ENCODE measurements at places on chromosomes 5 and 9. TPM values are rescaled to one million over a fixed set of nuclear protein-coding genes. Genes with fewer than 3 reads are reported as not detected.

DNA sequence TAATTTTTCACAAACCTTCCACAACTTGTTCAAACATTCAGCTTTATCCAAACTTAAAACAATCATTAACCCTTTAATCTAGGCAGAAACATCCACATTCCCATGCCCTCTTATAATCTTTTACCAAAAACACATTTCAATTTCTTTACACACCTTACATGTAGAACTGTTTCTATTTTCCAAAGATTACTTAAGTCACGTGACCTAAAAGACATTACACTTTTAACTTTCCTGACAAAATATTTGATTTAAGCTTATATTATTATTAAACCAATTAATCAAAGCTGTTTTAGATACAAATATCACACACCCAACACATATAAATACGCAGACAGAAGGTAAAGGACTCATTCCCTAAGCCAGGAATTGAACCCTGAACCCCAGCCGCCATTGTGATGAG is 21.0 kb upstream of the MRPS30 start:
- no peak for DNase-seq

- DNase-seq: no peak
Measured at GRCh38 chr9:13443346-13444244, 164.1 kb upstream of the MPDZ start.

DNA sequence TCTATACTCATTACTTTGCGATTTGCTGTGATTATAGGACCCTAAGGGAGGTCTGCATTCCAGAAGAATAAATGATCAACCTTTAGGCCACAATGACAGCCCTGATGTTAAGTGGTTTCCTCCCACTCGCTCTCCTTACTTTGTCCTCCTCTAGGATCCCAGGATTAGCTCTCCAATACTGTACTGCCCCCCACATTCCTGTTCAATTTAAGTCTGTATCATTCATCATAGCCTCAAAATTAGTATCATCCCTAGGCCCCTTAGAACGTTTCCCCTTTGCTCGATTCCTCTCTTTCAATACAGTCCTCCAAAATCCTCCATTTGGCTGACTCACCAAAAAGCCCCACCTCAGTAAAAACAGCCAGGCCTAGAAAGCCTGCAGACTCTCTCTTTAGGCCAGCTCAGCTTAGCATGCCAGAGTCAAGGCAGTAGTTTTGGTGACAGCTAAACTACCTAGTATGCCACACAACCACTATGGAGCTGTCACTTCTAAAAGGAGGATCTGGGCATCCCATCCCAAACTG is 24.4 kb downstream of the RNF145 start:
- DNase-seq: no peak

- DNase-seq: no peak
Measured at GRCh38 chr9:72390907-72391306, 25.9 kb upstream of the ZFAND5 start.

- DNase-seq: no peak
Measured at GRCh38 chr9:82421498-82421897, 432.9 kb downstream of the SPATA31D1 start.

GRCh38 chr5:77483682-77484081 is 8.4 kb downstream of the WDR41 start:
- no peak for DNase-seq

DNA sequence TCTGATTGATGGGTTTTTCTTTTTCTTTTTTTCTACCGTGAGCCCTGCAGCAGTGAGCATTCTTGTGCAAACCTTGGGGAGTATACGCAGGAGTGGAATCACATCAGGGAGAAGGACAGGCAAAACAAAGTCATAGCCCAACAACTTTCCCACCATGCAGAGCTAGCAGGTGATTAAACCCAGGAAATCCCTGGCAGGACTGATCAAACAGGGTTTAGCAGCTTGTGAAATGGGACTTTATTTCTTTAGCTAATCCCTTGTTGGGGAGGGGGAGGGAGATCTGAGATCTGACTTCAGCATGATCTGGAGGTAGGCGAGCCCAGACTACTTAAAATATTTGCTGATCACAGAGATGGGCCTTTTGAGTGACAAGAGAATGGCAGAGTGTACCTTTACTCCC is 162.0 kb upstream of the GLRA1 start:
- no peak for DNase-seq

GRCh38 chr5:143161885-143162540 is 241.5 kb downstream of the NR3C1 start:
- peak; percentile 58 for DNase-seq

GRCh38 chr5:178766936-178767912 is 36.8 kb upstream of the ZNF354A start:
- DNase-seq: no peak

- no peak for DNase-seq
Measured at GRCh38 chr9:70136632-70137031, 93.0 kb downstream of the MAMDC2 start.

- no peak for DNase-seq
Measured at GRCh38 chr5:17020678-17021601, 84.9 kb upstream of the MYO10 start.

GRCh38 chr9:109037946-109038715 is 24.8 kb upstream of the CTNNAL1 start:
- no peak for DNase-seq

DNA sequence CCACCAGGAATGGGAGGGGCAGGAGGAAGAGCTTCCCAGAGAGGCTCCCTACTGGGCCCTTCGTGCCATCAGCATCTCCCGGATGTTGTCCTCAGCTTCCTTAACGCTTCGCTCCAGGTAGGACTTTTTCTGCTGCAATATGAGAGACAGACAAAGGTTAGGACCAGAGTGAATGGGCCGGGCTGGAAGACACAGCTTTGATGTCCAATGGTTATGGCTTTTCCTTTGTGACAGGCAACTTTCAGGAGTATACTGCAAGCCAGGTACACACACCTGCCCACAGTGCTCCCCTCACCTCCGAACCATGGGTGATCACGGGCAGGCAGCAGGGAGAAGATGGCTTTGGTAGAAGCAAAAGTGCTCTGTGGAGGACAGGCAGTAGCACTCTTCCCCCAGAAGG is 57.0 kb downstream of the PFDN1 start:
- DNase-seq: no peak

Gene GTF3C4
- total RNA-seq: 8.8 TPM

Gene CCDC69
- 181 TPM for total RNA-seq

Gene SH3GL2
- 0.51 TPM for total RNA-seq

Gene FCN2
- total RNA-seq: not detected

Gene EXOSC2
- total RNA-seq: 11.2 TPM

All from Right ventricle myocardium inferior (tissue), 1 donor.